ENCODE measurements at places on chromosomes 7 and 10.

- no peak for DNase-seq
These were observed at the start of gene NEUROG3 for GRCh38 chr10:69573056-69573806. Gene NEUROG3, minus strand, starts transcription at chr10:69573422. Its CDS starts 379 bp downstream, at chr10:69573043.

DNA sequence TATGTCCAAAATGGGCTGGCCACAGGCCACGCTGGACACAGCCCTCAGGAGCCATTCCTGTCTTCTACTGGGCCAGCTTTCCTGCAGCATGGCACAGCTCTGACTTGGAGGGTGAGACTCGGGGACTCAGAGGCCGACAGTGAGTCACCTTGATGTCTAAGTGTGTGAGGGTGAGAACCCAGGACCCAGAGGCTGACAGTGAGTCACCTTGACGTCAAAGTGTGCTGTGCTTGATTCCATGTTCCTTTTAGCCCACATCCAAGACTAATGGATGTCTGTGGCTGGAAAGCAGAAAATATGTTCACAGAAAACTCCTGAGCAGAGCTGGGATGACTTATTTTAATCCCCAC is 6.0 kb upstream of the FAM170B start:
- DNase-seq = no peak

DNA sequence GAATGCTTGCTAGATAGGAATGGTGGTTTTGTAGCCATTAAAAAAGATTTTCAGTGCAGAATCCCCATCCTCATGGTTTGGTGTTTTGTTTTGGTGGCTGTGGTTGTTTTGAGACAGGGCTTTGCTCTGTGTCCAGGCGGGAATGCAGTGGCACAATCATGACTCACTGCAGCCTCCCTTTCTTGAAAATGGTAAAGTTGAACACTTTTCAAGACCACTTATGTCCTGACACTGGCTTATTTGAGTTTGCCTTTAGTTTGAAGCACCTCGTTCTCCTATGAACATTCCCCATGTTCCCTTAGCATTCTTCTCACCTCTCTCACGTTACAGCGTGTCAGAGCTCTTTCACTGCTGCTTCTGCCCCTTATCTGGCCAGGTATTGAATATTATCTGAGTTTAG is 140.1 kb downstream of the LRRC4 start:
- no peak for DNase-seq

DNA sequence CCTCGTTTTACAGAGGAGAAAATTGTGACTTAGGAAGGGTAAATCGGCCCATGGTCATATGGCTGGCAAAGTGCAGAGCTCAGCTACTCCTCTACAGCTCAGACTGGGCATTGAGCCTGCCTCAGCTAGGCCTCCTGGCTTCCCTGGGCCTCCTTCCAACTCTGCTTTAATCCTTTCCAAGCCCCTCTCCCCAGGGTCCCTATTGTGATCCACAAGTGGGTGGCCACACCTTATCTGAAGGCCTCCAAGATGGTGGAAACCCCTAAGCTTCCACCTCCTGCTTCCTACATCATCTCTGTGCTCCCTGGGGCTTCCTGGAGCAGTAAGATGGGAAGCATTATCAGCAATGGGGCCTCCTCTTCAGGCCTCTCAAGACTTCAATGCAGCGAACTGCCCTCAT is 3.0 kb upstream of the LGI1 start:
- DNase-seq = no peak

GRCh38 chr10:105611244-105611798 is 970.2 kb downstream of the SORCS3 start:
- no peak for DNase-seq

GRCh38 chr10:120971671-120972070 is 120.5 kb downstream of the WDR11 start:
- no peak for DNase-seq

DNA sequence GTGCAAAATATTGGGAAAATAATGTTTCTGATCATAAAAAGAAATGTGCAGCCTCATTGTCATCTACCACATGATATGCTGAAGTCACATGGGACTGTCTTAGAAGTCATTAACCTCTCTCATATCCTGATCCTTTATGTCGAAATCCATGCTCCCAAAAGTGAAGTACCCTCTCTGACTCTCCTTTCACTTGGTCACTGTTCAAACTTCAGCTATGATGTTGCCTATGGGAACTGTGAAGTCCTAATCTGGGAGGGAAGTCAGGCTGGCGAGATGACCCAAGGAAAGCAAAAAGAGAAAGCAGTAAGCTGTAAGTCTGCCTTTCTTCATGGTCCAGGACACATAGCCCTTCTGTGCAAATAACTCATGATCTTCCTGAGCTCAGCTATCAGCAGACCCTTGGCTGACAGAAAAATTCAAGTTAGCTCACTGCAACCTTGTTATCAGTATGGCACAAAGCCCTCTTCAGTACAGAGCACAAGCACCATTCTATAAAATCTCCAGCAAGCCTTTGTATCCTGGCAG is 29.5 kb downstream of the WASL start:
- no peak for DNase-seq

- no peak for DNase-seq
These were observed 134.5 kb downstream of the TRIL start for GRCh38 chr7:28823582-28823981.

DNA sequence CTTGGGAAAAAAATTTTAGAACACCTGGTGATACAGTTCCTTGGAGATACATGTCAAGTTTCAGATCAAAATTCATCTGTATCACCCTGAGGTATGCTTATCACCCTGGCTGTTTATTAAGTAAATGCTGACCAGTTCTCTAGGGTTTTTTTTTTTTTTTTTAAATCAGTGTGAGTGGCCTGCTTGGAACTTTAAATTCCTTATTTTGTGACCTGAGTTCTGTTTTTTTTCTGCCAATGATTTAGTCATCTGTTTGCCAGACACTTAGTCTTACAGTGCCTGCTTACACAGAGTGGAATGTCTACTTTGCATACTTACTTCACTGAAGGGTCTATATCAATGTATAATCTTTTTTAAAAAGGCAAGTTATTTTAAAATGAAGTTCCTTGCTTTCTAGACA is 1.8 kb downstream of the TSPAN13 start:
- no peak for DNase-seq

GRCh38 chr7:157425761-157426160 is 89.0 kb downstream of the DNAJB6 start:
- no peak for DNase-seq

DNA sequence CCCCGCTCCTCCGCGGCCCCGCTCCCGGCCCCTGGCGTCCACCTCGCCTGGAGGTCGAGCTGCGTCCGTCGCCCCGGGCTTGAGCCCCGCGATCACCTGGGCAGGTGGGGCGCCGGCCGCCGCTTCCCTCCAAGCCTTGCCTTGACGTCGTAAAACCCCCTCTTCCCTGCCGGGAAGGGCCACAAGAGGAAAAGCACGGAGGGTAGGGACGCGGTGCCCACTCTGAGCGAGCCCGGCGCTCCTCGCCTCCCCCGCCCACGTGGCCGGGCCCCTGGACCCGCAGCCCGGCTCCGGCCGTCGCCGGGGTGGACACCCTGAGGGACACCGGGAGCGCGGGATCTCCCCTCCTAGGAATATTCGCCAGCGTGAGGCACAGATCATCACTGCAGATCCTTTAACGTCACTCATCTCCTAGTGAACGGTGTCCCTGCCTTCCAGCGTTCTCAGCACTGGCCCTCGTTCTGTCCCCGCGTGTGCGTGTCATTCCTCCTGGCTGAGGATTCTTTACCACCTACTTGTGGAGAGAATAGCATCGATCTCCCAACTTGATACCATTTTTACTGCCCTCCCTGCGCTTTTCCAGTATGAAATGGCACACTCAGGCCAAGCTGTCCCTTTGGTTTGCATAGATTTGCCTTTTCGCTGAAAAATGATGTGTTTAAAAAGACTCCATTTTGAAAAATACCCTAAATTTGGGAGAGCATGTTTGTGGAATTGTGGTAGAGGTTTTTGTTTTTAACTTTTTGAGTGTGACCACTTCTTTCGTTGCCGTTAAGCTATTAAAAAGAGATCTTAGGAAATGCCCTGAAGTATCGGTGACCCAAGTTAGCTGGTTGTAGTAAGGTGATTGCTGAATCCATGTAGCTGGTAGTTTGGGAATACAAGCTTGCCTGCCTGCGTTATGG is 649 bp downstream of the ACTR3B start:
- no peak for DNase-seq

DNA sequence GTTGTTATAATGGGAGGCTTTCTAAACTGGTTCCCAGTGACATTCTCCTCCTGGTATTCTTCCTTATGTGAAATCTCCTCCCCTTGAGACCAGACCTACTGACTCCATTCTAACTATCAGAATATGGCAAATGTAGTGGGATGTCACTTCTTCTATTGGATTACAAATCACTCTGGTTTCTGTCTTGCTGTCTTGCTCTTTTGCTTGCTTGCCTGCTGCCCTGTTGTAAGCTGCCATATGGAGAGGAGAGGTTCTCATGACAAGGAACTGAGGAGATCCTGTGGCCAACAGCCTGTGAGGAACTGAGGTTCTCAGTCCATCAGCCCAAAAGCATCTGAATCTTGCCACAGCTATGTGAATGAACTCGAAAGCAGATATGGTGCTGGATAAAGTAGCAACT is 4.7 kb upstream of the NRCAM start:
- peak; percentile 35 for DNase-seq

GRCh38 chr7:70807650-70808049 is 324.3 kb upstream of the GALNT17 start:
- no peak for DNase-seq

- no peak for DNase-seq
These were observed 24.1 kb downstream of the OR6B1 start for GRCh38 chr7:144024213-144024612.

- no peak for DNase-seq
These were observed 57.4 kb downstream of the EEPD1 start for GRCh38 chr7:36210291-36210922.

GRCh38 chr7:151695951-151696541 is 176.4 kb upstream of the RHEB start:
- no peak for DNase-seq

DNA sequence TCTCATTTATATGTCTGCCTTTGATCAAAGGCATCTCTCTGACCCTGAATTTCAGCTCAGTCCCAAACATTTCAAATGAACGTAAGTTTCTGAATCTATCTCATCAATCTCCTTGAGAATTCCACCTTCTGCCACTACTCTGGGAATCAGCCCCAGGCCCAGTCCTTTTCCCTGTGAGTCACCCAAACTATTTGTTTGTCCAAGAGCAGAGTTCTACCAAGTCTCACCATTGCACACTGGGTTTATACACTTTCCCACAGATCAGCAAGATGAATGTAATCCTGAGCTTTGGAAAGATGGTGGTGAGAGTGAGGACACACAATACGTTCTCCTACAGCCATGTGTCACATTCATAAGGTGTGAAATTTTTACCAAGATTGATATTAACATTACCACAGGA is 251.3 kb upstream of the VWC2 start:
- no peak for DNase-seq
